Stimulated activated CD8-positive, alpha-beta memory T cell treated with anti-CD3 and anti-CD28 coated beads, Interleukin-15, amount 100 ng/mL, for 48 hours (primary cell): ENCODE measurements at places on chromosomes 1 and 21.

GRCh38 chr21:31346256-31346821, 2.3 kb upstream of the TIAM1 start:
- DNase-seq = no peak

GRCh38 chr1:94795434-94795833, 24.7 kb upstream of the SLC44A3 start:
- DNase-seq = no peak

- no peak for DNase-seq
These were observed 85.1 kb upstream of the CSF3R start for GRCh38 chr1:36567601-36568341.

- no peak for DNase-seq
These were observed 48.6 kb downstream of the PTPRC start for GRCh38 chr1:198687429-198687828.

- no peak for DNase-seq
These were observed 356.4 kb upstream of the ST6GALNAC5 start for GRCh38 chr1:76510672-76511557.

- DNase-seq = no peak
These were observed 20.2 kb upstream of the PKP1 start for GRCh38 chr1:201262963-201263608.

GRCh38 chr1:246512635-246513034, 5.6 kb upstream of the SMYD3 start:
- DNase-seq = no peak

GRCh38 chr1:63843010-63843409, 69.2 kb downstream of the ROR1 start:
- DNase-seq = no peak
